ENCODE measurements at places on chromosomes 12 and 14.

- no peak for DNase-seq
These were observed at the start of gene KRT74 for GRCh38 chr12:52573743-52574142. KRT74 (minus strand) TSS chr12:52573843; CDS start chr12:52573777, 66 bp downstream.

- DNase-seq, result no peak
These were observed 53.5 kb downstream of the FBRSL1 start for GRCh38 chr12:132543298-132544079.

GRCh38 chr12:48716493-48717251 is at the start of gene CCNT1:
CCNT1 (minus strand) TSS chr12:48716707; CDS start chr12:48716675, 32 bp downstream.
- peak; percentile 100 for DNase-seq

- no peak for DNase-seq
These were observed 386.7 kb downstream of the DAD1 start for GRCh38 chr14:22202313-22202712.

GRCh38 chr14:54570631-54571415 is 3.9 kb downstream of the SAMD4A start:
- DNase-seq, result no peak

DNA sequence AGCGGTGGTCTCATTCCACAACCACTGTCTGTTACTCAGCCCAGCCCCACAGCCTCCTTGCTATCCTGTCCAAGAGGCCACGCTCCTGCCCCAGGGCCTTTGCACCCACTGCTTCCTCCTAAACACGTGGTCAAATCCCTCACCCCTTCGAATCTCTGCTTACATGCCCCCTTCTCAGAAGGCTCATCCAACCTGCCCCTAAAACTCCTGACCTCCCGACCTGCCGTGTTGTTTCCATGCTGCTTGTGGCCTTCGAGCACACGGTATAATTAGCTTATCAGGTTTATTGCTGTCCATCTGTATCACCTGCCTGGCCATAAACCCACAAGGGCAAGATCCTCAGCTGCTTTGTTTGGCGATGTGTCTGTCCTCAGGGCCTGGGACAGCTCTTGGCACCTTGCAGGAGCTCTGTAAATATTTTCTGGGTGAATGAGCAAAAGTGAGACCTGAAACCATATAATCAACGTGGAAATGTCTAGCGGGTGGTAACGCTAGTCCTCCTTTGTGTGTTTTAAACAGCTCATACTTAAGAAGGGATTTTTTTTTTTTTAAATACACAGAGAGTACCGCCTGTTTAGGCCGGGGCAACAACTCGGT is 36.0 kb downstream of the SCARB1 start:
- no peak for DNase-seq

GRCh38 chr12:121259074-121259473 is 37.4 kb downstream of the CAMKK2 start:
- no peak for DNase-seq

DNA sequence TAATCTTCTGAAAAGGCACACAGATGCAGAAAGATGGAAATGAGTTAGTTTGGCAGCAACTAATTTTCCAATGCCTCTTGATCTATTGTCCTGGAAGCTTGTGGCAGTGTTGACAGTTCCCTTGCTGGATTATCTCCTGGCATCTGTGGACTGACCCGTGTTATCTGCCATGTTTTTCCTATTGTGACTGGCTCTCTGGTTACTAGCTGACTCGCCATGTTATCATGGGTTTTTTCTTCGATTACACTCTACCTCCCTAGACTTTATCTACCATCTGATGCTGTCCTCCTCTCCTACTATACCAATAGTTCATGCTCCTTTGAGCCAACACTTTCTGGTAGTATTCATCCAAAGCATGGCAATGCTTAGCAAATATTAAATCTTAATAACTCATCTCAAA is 63.3 kb upstream of the FLRT2 start:
- no peak for DNase-seq

- no peak for DNase-seq
These were observed 107.3 kb downstream of the PPP2R5E start for GRCh38 chr14:63435838-63436237.

GRCh38 chr12:115194857-115195256 is 510.9 kb upstream of the TBX3 start:
- DNase-seq, result no peak

- peak; percentile 55 for DNase-seq
These were observed 6.2 kb downstream of the ISCU start for GRCh38 chr12:108568338-108569154.

DNA sequence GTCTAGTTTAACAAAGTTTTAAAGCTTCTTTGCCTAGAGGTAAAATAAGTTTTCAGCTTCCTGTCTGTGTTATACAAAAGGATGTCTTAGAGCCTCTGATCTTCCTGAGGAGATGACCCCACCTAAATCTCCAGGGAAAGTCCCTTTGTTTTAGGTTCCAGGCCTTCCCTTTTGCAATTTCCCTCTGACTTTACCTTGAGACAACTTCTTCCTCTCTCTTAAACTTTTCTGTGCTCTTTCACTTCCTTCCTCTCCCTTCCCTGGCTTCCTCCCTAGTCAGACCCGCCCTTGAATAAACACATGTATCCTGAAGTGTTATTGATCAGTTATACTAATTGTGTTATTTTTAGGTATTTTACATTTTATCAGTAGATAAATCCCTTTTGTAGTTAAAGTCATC is 134.8 kb downstream of the DYRK2 start:
- DNase-seq, result no peak

GRCh38 chr14:81415781-81416180 is 15.7 kb upstream of the STON2 start:
- DNase-seq, result no peak

All from NAMALWA (cell line).